ENCODE measurements at places on chromosomes 13 and 19. TPM values are rescaled to one million over a fixed set of nuclear protein-coding genes. Genes with fewer than 3 reads are reported as not detected.

- DNase-seq, result peak; percentile 81
These were observed 4.9 kb upstream of the SMIM17 start for GRCh38 chr19:56637976-56638555.

Gene SIGLEC14
- total RNA-seq, result not detected

GRCh38 chr13:46288570-46289259 lies 77.0 kb downstream of the LRRC63 start:
- peak; percentile 24 for DNase-seq

Gene TMEM190
- not detected for total RNA-seq

Gene C13orf42
- total RNA-seq, result not detected

Gene ZNF626
- total RNA-seq, result 18.7 TPM

DNA sequence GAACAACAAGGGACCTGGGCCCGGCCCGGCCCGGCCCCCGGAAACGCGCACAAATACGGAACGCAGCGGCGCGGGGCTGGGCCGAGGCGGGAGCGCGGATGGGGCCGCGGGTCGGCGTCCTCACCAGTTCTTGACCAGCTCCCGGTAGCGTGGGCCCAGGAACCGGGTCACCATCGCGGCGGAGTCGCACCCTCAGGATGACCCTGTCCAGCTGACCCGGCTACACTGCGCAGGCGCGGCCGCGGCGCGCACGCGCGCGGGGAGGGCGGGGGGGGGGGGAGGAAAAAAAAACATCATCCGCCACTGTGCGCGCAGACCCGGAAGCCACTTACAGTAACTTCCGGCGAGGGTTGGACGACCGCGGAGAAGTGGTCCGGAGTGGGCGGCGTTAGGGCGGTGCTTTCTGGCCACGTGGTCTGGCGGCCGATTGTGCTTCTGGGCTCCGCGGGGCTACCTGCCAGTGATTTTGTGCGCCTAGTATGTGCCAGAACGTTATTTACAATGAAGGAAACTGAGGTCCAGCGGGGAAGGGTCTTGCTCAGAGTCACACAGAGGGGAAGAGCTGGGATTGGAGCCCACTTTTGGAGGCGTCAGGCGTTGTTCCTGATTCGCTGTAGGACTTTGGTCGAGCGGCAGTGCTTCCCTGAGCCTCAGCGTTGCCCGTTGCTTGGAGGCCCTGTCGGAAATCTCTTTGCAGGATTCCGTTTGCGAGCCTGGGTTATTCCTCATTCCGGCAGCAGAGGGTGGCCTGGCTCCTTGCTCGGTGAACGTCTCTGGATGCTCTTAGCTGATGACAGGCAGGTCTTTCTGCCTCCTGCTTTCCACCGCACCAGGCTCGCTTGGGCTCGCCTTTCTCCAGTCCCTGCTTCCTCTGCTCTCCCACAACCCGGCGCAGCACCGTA lies at the start of gene UQCR11:
Gene UQCR11, minus strand, starts transcription at position 227 of the 902 bp plus-strand sequence. Its CDS starts 53 bp downstream, at position 174.
- DNase-seq, result peak; percentile 96

DNA sequence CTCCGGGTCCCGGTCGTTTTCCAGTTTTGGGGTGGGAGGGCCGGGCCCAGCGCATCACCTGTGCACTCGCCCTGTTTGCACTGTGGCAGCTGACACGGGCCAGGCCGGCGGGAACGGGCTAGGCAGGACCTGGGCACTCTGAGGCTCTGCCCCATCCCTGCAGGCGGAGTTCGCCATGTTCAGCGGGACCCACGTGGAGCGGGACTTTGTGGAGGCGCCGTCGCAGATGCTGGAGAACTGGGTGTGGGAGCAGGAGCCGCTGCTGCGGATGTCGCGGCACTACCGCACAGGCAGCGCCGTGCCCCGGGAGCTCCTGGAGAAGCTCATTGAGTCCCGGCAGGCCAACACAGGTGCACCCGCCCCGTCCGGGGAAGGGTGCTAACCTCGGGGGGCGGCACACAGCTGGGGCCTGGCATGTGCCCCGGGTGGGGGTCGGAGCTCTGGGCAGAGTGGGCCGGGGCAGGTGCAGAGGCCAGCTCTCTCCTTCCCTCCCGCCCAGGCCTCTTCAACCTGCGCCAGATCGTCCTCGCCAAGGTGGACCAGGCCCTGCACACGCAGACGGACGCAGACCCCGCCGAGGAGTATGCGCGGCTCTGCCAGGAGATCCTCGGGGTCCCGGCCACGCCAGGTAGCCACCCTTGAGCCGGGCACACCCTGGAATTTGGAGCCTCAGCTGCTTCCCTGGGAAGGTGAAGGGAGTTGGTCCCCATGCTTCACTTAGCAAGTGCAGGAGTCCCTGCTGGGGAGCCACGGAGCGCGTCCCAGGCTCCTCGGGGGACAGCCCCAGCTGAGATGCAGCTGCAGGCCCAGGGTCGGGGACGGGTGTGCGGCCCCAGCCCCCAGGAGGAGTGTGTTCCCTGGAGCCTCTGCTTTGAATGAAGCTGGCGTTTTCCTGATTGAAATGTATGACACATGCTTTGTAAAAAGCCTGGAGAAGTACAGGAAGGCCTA lies 9.3 kb upstream of the ZNF554 start:
- DNase-seq, result no peak

Gene KLF12
- 11.4 TPM for total RNA-seq

GRCh38 chr13:110813646-110814624 lies 100.4 kb downstream of the ING1 start:
- no peak for DNase-seq

DNA sequence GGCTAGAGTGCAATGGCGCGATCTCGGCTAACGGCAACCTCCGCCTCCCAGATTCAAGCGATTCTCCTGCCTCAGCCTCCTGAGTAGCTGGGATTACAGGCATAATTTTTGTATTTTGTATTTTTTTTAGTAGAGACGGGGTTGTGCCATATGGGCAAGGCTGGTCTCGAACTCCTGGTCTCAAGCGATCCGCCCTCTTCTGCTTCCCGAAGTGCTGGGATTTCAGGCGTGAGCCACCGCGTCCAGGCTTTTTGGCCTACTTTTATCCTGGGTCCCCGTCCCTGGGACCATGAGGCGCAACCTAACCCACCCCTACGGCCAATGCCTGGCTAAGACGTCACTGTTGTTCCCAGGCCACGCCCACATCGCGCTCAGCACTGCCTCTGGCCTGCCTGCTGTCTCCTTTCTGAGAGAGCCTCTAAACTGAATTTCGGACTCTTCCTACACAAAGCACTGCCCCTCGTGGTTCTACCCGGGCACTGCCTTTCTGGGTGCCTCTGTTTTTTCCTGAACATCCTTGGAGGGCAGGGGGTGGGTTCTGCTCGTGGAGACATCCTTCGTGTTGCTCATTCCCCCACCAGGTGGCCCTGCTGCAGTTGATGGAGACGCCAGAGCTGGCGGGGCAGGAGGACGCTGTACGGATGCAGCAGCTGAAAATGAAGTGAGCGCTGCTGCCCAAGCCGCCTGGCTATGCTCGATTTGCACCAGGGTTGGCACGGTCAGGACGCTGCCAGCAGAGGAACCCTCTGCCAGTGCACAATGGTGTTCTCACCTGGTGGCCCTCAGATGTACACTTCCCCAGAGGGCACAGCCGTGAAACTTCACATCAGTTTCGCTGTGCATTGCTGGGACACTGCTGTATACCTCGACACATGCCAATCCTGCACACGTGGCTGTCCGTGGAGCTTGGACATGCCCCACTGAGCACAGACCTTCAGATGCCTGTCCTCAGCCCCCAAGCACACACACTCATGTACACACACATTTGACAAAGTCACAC lies 2.0 kb downstream of the REX1BD start:
- peak; percentile 47 for DNase-seq
